ENCODE measurements at places on chromosomes 12 and 14. TPM values are rescaled to one million over a fixed set of nuclear protein-coding genes. Genes with fewer than 3 reads are reported as not detected.
A peak's percentile ranks its signal among the peaks of the same experiment; 100 is the strongest.

The FZD10 gene
- 0.05 TPM for total RNA-seq

The KRT72 gene
- total RNA-seq, result not detected

The PAH gene
- not detected for total RNA-seq

- H3K27me3 ChIP-seq, result no peaks in the 10 kb centered on the region
- no peak for DNase-seq
- H3K4me1 ChIP-seq, result no peaks in the 10 kb centered on the region
- no peak overlapping the region for H3K27ac ChIP-seq
- H3K36me3 ChIP-seq, result no peaks in the 10 kb centered on the region
- H3K4me3 ChIP-seq, result no peak overlapping the region
These were observed 6.5 kb upstream of the OR4E1 start for GRCh38 chr14:21680072-21680471.

DNA sequence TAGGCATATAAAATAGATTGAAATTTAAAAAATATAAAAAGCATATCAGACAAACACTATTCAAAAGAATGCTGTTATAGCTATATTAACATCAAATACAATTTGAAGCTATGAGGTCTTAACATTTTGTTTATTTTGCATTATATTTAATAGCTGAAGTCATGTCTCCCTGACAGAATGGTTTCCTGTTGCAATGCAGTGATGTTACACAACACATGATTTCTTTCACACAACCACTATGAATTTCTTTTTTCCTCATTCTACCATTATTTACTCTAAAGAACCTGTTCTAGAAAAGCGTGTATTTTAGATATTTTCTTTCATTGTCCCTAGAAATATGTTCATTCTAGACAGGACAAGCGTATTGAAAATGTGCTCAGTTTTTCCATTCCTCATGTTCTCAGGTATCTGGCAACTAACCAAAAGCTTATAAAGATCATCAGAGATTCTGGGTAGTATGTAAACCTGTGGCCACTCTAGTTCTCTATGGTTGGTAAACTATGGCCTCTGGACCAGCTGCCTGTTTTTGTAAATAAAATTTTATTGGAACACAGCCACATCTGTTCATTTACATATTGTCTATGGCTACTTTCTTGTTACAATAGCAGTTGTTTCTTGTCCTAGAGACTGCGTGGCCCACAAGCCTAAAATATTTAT lies 183.8 kb downstream of the FOXA1 start:
- no peak overlapping the region for H3K4me3 ChIP-seq
- no peaks in the 10 kb centered on the region for H3K4me1 ChIP-seq
- no peaks in the 10 kb centered on the region for H3K27me3 ChIP-seq
- no peaks in the 10 kb centered on the region for H3K36me3 ChIP-seq

DNA sequence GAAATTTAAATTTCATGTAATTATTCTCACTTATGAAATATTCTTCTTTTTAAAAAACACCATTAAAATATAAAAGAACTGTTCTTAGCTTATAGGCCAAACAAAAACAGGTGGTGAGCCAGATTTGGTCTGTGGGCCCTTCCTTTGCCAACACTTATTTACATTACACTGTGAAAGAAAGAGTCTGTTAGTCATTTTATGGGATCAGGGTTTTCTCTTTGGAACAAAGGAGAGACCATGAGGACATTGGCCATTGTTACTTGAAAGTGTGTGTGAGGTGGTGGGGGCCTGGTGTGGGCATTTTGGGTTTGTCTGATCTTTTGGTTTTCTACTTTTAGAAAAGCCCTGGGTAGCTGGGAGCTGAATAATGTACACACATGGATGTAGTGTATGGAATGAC lies 62.7 kb downstream of the TTC6 start:
- no peaks in the 10 kb centered on the region for H3K27me3 ChIP-seq
- H3K4me1 ChIP-seq, result no peaks in the 10 kb centered on the region
- no peaks in the 10 kb centered on the region for H3K36me3 ChIP-seq

DNA sequence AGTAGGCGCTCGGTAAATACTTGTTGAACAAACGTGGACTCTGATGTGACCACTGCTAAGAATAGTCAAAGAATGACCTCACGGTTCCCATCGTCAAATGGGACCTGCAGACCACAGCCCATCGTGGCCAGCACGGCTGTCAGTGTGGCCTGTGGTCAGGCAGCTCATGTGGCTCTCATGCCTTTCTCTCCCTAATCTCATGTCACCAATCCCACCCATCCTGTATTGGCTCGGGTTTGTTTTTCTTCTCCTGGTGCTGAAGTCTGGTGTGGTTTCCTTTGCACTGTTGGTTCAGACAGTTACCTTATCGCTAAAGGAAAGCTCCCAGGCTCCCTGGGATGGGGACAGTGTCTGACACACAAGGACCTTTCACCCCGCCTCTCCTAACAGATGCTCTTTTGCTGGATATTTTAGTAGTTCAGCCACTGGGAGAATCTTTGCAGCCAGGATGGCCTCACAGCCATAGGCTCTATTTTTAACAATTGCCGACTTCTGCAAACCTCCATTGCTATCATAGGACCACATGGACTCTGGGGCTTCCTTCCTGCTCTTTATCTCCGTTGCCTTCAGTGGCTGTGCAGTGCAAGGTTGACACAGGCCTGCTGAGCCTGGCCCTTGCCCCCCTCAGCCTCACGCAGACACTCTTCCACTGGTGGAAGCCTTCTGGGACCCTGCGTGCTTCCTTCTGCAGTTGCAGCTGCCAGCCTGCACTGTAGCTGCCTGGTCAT lies 293.1 kb upstream of the FKBP4 start:
- peak overlapping the region; percentile 83 for H3K27ac ChIP-seq
- H3K36me3 ChIP-seq, result peaks cover 8% of the 10 kb centered on the region
- no peak overlapping the region for H3K4me3 ChIP-seq
- peaks cover 74% of the 10 kb centered on the region for H3K4me1 ChIP-seq

DNA sequence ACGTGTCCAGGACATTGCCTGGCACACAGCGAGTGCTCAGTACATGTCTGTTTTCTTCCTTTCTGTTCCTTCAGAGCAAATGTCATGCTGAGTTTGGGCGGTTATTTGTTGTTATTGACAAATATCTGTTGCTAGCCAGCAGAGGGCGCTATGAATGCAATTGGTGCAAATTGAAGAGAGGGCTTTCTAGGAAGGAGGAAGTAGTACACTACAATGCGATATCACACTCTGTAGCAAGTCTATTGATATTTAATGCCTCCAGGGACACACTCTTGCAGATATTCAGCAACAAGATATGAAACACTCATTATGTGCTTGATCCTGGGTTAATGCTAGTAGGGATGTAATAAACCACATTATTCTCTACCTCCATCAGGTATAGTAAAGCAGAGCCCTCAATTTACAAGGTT lies 267.3 kb upstream of the SRRM4 start:
- H3K4me3 ChIP-seq, result no peak overlapping the region
- H3K4me1 ChIP-seq, result no peaks in the 10 kb centered on the region
- peaks cover 57% of the 10 kb centered on the region for H3K27me3 ChIP-seq
- no peaks in the 10 kb centered on the region for H3K36me3 ChIP-seq

- H3K27me3 ChIP-seq, result no peaks in the 10 kb centered on the region
- H3K4me1 ChIP-seq, result no peaks in the 10 kb centered on the region
- DNase-seq, result no peak
- no peaks in the 10 kb centered on the region for H3K36me3 ChIP-seq
- no peak overlapping the region for H3K27ac ChIP-seq
These were observed 25.4 kb downstream of the SVOP start for GRCh38 chr12:108995370-108995992.

DNA sequence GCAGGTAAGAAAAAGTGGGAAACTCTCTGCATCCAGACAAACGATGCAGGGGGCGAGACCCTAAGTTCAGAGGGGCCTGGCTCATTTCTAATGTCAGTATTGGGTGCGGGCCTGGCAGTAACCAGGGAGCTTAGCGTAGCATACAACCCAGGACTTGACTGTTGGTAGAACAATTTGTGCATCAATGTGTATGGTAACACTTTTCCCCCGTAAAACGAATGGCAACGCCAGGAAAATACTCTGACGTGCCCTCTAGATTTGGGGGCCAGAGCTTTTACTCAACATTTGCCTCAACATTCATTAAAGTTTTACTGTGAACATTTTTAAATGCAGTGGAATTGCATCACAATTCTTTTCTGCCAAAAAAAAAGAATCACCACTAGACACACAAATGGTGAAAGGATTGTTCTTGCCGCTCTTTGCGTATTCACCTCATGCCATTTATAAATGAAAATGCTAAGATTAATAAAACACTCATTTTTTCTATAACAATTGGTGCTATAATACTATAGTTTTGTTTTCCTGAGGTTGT lies 867 bp downstream of the RHOJ start:
- H3K4me1 ChIP-seq, result peaks cover 58% of the 10 kb centered on the region
- peak overlapping the region; percentile 95 for H3K27ac ChIP-seq
- H3K27me3 ChIP-seq, result no peaks in the 10 kb centered on the region

GRCh38 chr12:124626971-124627411 lies 59.6 kb upstream of the NCOR2 start:
- H3K4me3 ChIP-seq, result no peak overlapping the region
- DNase-seq, result peak; percentile 88
- H3K27ac ChIP-seq, result peak overlapping the region; percentile 96
- no peaks in the 10 kb centered on the region for H3K27me3 ChIP-seq

All from left ventricle myocardium inferior (tissue), 1 donor.